Testis (tissue), 5 donors: ENCODE measurements at places on chromosomes 5 and 9. TPM values are rescaled to one million over a fixed set of nuclear protein-coding genes. Genes with fewer than 3 reads are reported as not detected.
A peak's percentile ranks its signal among the peaks of the same experiment; 100 is the strongest.

Gene PRSS3
- total RNA-seq: 3.3 TPM

- DNase-seq: no peak
- H3K4me3 ChIP-seq: no peak overlapping the region
- H3K36me3 ChIP-seq: no peaks in the 10 kb centered on the region
- H3K4me1 ChIP-seq: no peaks in the 10 kb centered on the region
- H3K27ac ChIP-seq: no peak overlapping the region
- no peaks in the 10 kb centered on the region for H3K27me3 ChIP-seq
Measured at GRCh38 chr9:5382479-5382878, 42.8 kb upstream of the RLN1 start.

DNA sequence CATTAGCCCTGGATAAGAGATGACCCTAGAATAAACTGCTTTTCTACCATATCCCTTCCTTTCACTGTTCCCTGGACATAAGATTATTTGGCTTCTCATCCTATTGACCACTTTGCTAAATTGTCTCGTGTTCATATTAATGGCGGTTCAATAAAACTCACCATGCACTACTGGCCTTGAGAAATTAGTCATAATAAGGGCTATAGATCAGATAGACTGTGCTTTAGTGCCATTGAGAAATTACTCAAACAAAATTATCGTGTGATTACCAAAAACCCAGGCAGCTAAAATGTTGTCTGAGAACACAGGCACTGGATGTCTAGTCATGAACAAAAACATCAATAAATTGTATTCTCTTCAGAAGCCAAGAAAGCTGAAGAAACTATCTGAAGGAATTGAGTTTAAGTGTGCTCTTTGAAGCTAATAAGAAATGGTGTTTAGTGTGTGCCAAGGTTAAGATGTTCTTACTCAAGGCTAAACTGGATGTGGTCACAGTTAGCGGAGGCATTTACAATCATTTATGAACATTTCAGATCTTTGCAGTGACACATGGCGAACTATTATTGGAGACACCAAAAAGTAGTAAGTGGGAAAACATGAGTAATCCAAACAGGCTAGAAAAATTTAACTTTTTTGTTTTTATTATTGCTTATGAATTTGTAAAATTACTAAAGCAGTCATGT is 460.4 kb upstream of the RORB start:
- H3K27ac ChIP-seq: no peak overlapping the region
- H3K27me3 ChIP-seq: no peaks in the 10 kb centered on the region
- no peak overlapping the region for H3K4me3 ChIP-seq
- no peak for DNase-seq

- DNase-seq: peak; percentile 44
- peaks cover 22% of the 10 kb centered on the region for H3K4me1 ChIP-seq
- H3K36me3 ChIP-seq: no peaks in the 10 kb centered on the region
Measured at GRCh38 chr9:113621309-113621791, 157.8 kb downstream of the RGS3 start.

GRCh38 chr9:135343837-135344522 is 135.6 kb upstream of the PPP1R26 start:
- DNase-seq: peak; percentile 67
- no peaks in the 10 kb centered on the region for H3K4me1 ChIP-seq
- H3K36me3 ChIP-seq: no peaks in the 10 kb centered on the region
- H3K27ac ChIP-seq: no peak overlapping the region

DNA sequence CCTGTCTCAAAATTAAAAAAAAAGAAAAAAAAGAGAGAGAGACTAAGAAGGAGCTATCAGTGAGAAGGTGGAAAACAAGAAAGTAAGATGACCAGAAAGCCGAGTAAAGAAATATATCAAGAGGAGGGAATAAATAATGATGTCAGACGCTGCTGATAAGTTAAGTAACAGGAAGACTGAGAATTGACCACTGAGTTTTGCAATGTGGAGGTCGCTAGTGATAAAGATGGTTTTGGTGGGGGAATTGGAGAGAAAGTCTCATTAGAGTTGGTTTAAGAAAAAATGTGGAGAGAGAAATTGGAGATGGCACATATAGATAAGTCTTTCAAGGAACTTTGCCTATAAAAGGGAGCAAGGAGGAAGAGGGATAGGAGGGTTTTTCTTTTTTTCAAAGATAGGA is 91.9 kb downstream of the RAD23B start:
- H3K36me3 ChIP-seq: no peaks in the 10 kb centered on the region
- no peak for DNase-seq
- no peak overlapping the region for H3K4me3 ChIP-seq
- H3K27me3 ChIP-seq: no peaks in the 10 kb centered on the region
- no peaks in the 10 kb centered on the region for H3K4me1 ChIP-seq

- H3K36me3 ChIP-seq: no peaks in the 10 kb centered on the region
- peaks cover 4% of the 10 kb centered on the region for H3K4me1 ChIP-seq
- no peak overlapping the region for H3K27ac ChIP-seq
- H3K4me3 ChIP-seq: no peak overlapping the region
Measured at GRCh38 chr9:136526625-136527066, 19.2 kb downstream of the NOTCH1 start.

- no peaks in the 10 kb centered on the region for H3K27me3 ChIP-seq
- no peaks in the 10 kb centered on the region for H3K36me3 ChIP-seq
- DNase-seq: no peak
- H3K27ac ChIP-seq: no peak overlapping the region
- H3K4me3 ChIP-seq: no peak overlapping the region
Measured at GRCh38 chr9:127970401-127971313, 10.1 kb downstream of the EEIG1 start.

Gene PPP1R26
- total RNA-seq: 33.1 TPM
